Endothelial cell (in vitro differentiated cells): ENCODE measurements at places on chromosomes 2 and 18.

GRCh38 chr2:18957909-18958308 is 368.5 kb upstream of the NT5C1B start:
- DNase-seq = no peak

DNA sequence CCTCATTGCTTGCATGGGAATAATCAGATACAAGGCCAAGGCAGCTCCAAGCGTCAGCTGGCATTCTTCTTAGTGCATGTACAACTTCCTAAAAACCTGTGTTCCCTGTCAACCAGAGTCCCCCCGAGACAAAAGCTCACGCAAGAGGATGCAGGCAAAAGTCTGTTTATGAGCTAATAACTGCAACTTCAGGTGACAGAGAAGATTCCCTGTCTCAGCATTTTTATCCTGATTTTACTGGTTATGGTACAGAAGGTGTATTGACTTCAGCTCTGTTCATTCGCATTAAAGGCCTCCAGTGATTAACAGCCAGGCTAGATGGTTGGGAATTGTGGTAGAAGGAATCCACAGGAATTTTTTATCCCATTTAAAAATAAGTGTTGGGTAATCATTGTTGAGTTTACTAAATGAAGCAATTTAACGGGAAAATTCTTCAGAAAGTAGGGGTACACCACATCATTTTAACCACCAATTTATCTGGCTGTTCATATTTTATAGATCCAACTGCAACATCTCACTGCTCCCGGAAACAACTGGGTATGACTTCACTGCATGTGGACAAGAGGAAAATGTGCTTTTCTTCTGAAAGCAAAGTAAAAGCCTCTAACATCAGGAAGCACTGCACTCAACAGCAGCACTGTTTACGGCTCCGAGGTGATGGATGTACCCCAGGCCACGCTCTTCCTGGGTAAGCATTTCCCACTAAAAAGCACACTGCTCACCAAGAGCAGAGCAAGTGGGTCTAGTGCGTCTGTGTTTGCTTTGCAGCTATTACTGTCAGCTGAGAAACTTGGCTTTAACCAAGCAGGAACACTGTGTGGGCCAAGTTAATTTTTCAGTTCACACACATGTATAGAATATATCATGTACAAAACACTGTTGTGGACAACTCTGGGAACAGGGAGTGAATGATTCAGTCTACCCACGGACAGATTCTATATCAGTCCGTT is 31.9 kb downstream of the CCBE1 start:
- no peak for DNase-seq

- DNase-seq = no peak
These were observed 2.2 kb downstream of the B3GNT2 start for GRCh38 chr2:62197925-62198633.

- no peak for DNase-seq
These were observed 252.2 kb upstream of the SPHKAP start for GRCh38 chr2:228433721-228434120.

GRCh38 chr2:222941510-222942032 is 80.7 kb downstream of the ACSL3 start:
- DNase-seq = no peak

DNA sequence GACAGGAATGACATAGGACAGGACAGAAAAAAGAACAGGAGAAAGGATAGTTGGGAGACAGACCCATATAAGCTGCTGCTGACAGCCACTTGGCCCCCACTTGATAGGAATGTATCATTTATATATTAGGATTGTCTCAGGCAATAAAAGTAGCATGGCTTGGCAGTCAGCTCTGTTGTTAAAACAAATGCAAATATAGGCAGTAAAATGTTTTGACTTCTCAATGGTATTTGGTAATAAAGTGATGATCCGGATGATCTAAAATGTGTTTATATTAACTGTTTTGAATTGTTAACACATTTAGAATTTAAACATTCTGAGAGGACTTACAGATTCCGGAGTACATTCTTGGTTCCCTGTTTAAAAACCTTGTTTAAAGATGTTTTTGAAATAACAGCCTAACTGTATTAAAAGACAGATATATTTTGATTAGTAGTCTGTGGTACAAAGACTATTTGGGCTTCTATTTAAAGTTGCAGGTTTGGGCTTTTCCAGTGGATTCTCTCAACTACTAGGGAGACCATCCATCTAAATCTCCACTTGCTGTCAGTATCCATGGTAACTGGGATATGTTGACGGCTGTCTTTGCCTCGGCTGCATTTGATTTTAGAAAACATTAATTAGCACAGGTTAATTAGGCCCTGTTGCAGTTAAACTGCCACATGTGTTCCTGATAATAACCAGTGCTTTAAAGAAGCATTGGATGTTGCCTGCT is 147.6 kb downstream of the ESCO1 start:
- DNase-seq = no peak

GRCh38 chr2:240957656-240958365 is 40.6 kb upstream of the SNED1 start:
- no peak for DNase-seq

DNA sequence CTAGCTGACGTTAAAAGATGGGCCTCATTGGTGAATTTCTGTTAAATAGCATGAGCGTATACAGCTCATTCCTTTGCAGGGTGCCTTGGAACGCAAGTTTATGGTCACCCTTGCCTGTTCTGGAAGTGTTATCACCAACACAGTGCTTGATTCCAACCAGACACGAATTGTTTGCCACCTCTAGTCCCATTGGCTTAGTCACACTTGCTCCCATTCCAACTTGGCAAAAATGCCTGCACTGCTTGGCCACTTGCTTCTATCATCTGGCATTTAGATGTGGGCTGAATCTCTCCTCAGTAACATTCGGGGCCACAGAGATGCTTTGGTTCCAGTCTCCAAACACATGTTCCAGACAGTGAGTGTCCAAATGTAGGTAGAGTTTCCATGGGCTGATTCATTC is 27.5 kb upstream of the ACVR1 start:
- no peak for DNase-seq

DNA sequence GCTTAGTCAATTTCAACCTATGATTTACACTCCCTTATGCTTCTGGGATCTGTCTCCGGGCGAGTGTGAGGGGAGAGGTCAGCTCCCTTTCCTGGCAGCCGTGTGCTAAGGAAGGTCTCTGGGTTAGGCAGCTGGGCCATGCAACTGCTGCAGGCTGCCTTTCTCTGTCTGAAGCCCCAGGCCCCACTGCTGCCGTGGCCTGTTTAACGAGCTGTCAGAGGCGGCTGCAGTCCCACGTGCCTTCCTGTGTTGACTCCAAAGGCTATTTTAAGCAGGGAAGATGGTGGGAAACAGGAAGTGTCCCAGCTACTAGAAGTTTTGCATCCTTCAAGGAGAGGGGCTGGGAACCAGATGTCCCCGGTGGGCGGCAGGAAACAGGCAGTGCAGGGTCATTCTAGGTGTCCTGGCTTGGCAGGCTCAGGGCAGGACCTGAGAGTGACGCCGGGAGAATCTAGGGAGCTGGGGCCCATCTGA is 186.4 kb downstream of the TNS1 start:
- DNase-seq = peak; percentile 71

DNA sequence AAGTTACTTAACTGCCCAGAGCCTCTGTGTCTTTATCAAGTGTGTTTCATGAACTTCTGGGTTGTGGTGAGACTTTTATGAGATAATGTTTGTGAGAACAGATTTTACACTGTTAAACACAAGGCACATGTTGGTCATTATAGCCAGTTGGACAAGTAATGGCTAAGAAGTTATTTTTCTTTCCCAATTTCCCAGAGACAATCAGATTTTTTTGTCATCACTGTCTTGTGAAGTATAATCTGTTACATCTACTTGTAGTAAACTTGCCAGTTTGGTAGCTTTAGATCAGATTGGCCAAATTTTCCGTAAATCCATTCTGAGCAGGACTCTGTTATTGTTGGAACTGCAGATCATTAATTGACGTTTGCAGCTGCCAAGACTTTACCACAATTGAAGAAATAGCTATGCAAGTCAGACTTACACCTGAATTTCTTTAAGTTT is 838.8 kb downstream of the SLC4A3 start:
- DNase-seq = no peak

DNA sequence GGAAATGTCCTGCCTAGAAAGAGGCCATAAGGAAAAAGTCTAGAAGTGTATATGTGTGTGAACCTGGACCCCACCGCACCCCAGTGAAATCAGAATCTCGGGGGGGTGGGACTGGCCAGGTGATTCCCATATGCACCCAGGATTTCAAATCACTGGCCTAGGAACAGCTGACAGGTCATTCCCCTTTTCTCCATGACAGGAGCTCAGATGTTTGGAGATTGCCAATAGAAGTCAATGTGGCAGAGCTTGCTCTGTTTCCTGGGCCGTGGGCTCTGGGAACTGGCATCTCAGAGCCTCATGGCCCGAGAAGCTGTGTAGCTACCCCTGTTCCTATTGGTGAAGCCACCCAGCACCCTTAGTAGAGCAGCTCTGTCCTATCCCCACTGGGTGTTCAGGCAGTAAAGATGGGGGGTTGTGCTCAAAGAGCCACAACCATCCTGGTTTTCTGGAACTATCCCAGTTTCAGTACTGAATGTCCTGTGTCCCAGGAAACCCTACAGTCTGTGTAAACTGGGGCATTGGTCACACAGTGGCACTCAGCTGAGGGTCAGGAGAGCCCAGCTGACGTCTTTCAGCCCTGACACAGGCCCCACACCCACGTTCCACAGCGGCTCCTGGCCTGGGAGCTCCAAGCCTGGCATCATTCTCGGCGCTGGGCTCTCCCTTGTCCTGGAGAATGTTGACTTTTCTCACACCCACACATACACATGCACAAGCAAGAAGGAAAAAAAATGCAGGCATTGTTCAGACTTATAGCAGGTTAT is 18.9 kb downstream of the GNLY start:
- no peak for DNase-seq

- no peak for DNase-seq
These were observed 31.2 kb upstream of the GALM start for GRCh38 chr2:38634684-38635083.

DNA sequence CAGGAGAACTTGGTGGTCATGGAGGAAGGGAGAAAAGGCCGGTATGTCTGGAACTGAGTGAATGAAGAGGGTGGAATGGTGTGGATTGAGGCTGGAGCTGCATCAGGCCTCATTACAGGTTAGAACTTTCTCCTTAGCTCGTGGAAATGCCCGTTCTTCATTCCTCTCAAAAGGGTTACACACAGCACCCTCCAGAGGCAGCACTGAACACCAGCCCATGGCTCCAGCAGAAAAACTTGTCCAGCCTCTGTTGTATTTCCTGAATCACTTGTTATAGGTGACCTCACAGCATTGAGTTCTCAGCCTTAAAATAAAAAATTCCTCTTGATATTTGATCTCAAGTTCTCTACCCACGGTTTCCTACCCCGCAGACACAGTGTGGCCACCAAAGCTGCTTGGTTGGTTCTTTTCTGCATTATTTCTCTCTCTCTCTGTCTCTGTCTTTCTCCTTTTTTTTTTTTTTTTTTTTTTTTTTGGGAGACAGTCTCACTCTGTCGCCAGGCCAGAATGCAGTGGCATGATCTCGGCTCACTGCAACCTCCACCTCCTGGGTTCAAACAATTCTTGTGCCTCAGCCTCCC is 89.6 kb downstream of the ITGB1BP1 start:
- peak; percentile 60 for DNase-seq

DNA sequence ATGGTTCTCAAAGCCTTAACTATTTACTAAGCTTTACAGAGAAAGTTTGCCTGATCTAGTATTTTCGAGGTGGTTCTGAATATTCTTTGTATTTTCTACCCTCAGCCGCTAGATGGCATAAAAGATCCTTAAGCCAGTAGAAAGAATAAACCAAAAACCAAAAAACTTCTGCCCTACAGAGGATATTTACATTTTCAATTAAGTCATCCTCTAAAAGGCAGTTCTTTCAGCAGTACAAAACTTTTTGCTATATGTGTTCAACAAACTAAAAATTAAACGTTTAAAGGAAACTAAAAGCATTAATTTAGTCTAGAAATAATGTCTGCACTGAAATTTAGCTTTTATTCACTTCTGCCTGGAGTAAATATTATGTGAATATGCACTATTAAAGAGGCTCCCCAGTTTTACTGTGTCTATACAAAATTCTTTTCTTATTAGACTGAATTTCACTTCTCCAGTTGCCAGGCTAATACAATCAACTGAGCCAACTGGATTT is 297.5 kb downstream of the PIEZO2 start:
- DNase-seq = no peak

DNA sequence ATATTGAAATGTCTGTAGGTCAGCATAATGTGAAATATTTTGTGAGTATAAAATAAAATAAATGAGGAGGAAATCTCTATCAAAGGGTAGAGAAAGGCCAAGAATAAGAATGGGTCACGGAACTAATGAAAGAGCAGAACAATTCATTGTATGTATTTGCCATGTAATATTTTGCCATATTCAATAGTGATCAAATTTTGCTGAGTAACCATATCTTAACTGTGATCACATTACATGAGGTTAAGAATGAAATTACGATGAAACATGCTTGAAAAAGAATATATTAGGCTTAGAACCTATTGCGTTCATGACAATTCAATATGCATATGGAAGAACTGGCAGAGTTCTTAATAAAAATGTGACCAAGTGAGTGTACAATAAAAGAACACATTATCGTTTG is 437.2 kb upstream of the NRXN1 start:
- no peak for DNase-seq

GRCh38 chr2:197078535-197078934 is 152.0 kb upstream of the PGAP1 start:
- DNase-seq = no peak

DNA sequence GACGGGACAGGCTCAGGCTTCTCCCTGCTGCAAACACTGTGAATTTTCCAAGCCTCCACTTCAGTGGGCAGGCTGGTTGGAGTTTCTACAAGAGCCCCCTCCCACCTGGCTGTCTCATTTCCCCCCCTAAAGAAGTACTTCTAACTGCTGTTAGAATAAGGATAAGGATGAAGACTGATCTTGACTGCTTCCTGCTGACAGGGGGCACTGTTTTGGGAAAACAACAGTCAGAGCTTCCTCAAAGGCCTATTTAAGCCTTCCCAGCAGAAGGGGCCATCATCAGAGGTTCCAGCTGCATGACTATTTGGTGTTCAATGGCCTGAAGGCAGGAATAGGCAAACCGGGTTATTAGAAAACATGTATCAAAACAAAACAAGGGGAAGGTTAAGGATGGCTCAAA is 1162.8 kb downstream of the DSC3 start:
- DNase-seq = no peak

- DNase-seq = no peak
These were observed 33.1 kb downstream of the LRRFIP1 start for GRCh38 chr2:237660381-237660900.

- DNase-seq = no peak
These were observed 777.8 kb upstream of the RAB6C start for GRCh38 chr2:129201696-129202095.

DNA sequence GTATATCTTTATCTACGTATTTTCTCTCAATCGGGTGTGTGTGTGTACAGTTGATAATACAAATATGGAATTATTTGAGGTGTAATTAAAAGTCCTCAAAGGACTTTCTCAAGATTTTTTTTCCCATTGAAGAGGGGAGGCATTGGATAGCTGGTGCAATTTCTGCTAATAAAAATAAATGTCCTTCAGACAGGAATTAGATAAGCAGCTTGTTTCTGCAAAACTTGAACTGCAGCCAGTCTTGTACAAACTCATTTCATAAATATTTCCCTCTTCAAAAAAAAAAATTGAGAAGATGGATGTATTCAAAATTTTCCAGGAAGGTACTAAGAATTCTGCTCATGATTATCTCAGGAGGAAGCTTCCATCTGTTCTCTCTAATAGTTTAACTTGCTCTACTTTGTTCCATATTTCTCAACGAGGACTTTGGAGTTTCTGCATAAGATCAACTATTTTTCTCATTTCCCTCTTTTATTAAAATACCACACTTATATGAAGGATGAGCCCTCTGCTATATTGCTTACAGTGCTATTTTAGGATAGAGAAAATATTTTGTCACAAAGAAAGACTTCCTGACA is 33.0 kb upstream of the GLS start:
- no peak for DNase-seq

GRCh38 chr2:18046558-18047212 is 168.2 kb downstream of the KCNS3 start:
- DNase-seq = no peak
